ENCODE measurements at places on chromosomes 5 and 9.

GRCh38 chr5:96931605-96932004 lies 4.3 kb upstream of the LNPEP start:
- no peak for DNase-seq

GRCh38 chr5:180670586-180671359 lies 21.4 kb upstream of the FLT4 start:
- DNase-seq, result peak; percentile 51

- DNase-seq, result no peak
Measured at GRCh38 chr9:117377046-117377445, 37.8 kb downstream of the ASTN2 start.

- no peak for DNase-seq
Measured at GRCh38 chr5:2709976-2710689, 41.3 kb downstream of the IRX2 start.

DNA sequence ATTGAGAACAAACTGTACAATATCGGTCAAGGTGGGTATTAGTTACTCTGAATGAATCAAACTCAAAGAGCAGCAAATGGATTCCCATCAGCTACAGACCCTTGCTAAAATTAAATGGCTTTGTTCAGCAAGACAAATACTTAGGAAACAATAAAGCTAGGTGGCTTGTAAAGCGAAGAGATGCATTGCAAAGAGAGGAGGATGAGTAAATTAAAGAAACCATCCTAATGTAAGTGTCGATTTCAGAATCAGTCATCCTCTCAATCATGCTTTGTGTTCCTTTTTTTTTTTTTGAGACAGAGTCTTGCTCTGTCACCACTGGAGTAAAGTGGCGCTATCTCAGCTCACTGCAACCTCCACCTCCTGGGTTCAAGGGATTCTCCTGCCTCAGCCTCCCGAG lies 359.2 kb upstream of the ZNF462 start:
- DNase-seq, result no peak

Measured in NCI-H2081 (cell line).